Aortic smooth muscle cell (primary cell): ENCODE measurements at places on chromosomes 6 and 20. TPM values are rescaled to one million over a fixed set of nuclear protein-coding genes. Genes with fewer than 3 reads are reported as not detected.

SGK2 gene
- 0.26 and 0.44 TPM in 2 replicates for total RNA-seq

SLC35D3 gene
- not detected in 2 replicates for total RNA-seq

HAO1 gene
- total RNA-seq = not detected in 2 replicates

STMN3 gene
- 13.7 and 22.9 TPM in 2 replicates for total RNA-seq

LTB gene
- total RNA-seq = not detected in 2 replicates

NOTCH4 gene
- total RNA-seq = 1.3 and 2.2 TPM in 2 replicates

RCAN2 gene
- total RNA-seq = 4.2 and 10.4 TPM in 2 replicates

C20orf204 gene
- total RNA-seq = 0.75 and 1.1 TPM in 2 replicates

NRSN2 gene
- total RNA-seq = 13.3 and 15.9 TPM in 2 replicates

L3MBTL1 gene
- 5.2 TPM in 2 replicates for total RNA-seq

RAD21L1 gene
- total RNA-seq = 0.13 TPM in 1 of 2 replicates, not detected in the other

BANF2 gene
- not detected in 2 replicates for total RNA-seq

EYA4 gene
- 0.12 and 0.13 TPM in 2 replicates for total RNA-seq

HLA-DQB1 gene
- not detected in 2 replicates for total RNA-seq

CALHM4 gene
- not detected in 2 replicates for total RNA-seq

GLP1R gene
- not detected in 2 replicates for total RNA-seq

PACSIN1 gene
- total RNA-seq = not detected in 2 replicates

MOG gene
- not detected in 2 replicates for total RNA-seq

MEP1A gene
- total RNA-seq = not detected in 2 replicates

TNXB gene
- 33.9 and 58.7 TPM in 2 replicates for total RNA-seq

MUCL3 gene
- total RNA-seq = not detected in 2 replicates

BTNL2 gene
- total RNA-seq = not detected in 2 replicates

CENPQ gene
- total RNA-seq = 6.0 and 8.5 TPM in 2 replicates

KCNQ5 gene
- total RNA-seq = 6.7 and 7.5 TPM in 2 replicates

CGA gene
- total RNA-seq = not detected in 2 replicates

TMEM14B gene
- 75.6 and 77.7 TPM in 2 replicates for total RNA-seq

PPIL6 gene
- total RNA-seq = 2.8 and 3.2 TPM in 2 replicates

MYLK4 gene
- total RNA-seq = 0.53 and 0.87 TPM in 2 replicates

NRN1 gene
- total RNA-seq = 0.12 and 0.13 TPM in 2 replicates

CST7 gene
- not detected in 2 replicates for total RNA-seq

SYNDIG1 gene
- 3.2 and 5.1 TPM in 2 replicates for total RNA-seq

HIVEP1 gene
- total RNA-seq = 5.3 and 12.1 TPM in 2 replicates

HLA-DQB2 gene
- not detected in 2 replicates for total RNA-seq

BACH2 gene
- under 0.01 and 0.19 TPM in 2 replicates for total RNA-seq
